Femur (tissue), 1 donor: ENCODE measurements at places on chromosomes 7 and 10.
A peak's percentile ranks its signal among the peaks of the same experiment; 100 is the strongest.

DNA sequence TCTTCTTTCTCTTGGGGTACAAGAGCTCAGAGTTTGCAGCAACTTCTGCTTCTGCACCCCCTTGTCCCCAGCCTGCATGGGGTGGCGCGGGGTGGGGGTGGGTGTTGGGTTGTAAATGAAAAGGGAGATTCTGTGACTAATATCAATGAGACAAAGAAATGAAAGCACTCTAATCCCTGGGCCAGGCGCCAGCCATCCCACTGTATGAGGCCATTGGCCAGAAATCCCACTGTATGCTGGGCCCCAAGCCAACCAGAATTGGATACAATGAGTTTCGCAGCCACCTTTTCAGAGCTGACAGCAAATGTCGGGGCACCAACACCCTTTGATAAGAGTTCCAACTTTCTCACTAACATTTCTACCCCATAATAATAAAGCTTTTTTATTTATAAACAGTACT lies 10.9 kb upstream of the PTN start:
- DNase-seq, result peak; percentile 71

- no peak for DNase-seq
Observed at GRCh38 chr7:30162622-30163124, 27.9 kb downstream of the MTURN start.

DNA sequence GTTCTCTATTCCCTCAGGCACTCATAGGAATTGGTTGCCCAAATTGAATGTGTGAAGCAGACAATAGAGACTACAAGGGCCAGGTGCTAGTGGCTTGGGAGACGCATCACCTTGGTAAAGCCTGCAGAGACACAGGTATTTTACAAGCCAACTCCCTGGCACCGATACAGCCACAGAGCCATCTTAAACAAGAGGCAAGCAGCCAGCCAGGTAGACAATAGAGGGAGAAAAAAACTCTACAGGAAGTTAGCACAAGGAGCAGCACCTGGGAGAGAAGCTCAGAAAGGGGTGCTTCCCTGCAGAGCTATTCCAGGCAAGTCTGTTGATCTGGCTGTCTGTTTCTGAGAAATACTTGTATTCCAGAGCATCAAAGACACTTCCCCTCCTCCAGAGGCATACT lies 43.0 kb upstream of the CDK1 start:
- no peak for DNase-seq

GRCh38 chr7:159211540-159212182 lies 67.0 kb upstream of the VIPR2 start:
- peak; percentile 77 for DNase-seq

DNA sequence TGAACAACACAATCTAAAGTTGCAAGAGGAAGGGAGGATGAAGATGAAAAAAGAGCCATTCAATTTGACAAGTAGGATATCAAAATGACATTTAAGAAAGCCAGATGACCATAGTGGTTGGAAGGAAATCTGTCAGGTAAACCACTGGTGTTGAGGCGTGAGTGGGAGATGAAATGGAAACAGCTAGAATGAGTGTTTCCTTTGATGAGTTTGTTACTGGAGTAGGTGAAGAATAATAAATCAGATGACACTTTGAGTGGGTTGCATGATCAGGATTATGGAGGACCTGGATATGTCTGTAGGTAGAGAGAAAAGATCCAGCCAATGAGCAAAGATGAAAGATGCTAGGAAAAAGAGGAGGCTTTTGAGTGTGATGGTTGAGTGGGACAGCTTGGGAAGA lies 33.1 kb downstream of the AKR1B1 start:
- DNase-seq, result no peak

DNA sequence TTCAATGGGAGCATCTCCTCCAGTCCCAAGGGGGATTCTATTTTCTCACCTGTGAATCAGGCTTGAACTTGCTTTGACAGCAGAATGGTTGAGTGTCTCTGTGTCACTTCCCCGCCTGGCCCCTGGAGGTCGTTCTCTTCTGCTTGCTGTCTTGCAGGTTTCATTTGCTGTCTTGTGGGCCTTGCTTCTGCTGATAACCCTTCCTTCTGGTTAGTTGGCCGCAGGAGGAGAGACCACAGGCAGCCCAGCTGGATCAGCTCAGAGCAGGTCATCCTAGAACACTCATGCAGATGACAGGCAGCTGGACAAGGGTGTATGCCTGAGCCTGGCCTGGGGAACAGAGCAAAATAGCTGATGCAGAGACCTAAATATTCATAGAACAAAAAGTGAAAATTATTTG lies 344.2 kb upstream of the ADARB2 start:
- no peak for DNase-seq

DNA sequence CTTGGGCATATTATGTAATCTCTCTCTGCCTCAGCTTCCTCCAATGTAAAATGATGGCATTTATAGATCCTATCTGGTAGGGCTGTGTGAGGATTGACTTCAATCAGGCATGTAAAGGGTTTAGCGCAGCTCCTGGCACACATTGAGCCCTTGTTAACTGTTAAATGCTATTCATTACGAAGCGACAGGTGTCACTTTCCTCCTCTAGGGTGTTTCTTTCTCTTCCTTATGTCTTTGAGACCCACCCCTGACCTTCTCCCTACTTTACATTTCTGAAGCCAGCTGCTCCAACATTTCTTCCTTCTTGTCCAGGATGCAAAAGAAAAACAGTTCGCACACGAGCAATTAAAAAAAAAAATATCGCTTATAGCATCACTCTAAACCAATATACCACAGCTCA lies 5.7 kb upstream of the R3HCC1L start:
- DNase-seq, result no peak

DNA sequence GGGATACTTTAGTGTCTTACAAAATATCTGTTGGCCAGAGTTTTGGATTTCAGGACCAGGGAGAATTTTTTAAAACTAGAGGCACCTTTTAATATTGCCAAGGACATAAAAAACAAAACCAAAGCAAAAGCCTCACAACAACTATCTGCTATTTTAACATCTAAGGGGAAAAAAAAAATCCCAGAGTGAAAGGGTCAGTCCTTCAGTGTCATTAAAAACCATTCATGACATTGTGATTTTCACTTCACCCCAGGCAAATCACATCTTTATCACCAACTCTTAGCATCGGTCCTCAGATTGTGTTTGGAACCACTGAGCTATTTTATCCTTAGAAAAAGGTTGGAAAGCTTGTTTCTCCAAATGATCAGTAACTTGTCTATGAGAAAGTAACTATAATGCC lies 10.7 kb downstream of the CEP41 start:
- DNase-seq, result no peak

DNA sequence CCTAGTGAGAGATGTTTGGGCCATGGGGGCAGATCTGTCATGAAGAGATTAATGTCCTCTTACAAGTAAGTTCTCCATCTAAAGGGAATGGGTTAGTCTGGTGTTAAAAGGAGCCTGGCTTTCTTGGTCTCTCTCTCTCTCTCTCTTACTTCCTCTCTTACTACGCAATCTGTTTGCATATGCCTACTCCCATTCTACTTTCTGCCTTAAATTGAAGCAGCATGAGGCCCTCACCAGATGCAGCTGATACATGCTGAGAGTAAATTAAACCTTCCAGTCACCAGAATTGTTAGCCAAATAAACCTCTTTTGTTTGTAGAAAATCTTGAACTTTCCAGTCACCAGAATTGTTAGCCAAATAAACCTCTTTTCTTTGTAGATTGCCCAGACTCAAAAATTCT lies 884.1 kb downstream of the NRG3 start:
- no peak for DNase-seq

- DNase-seq, result no peak
Observed at GRCh38 chr10:11813177-11813576, 10.0 kb upstream of the PROSER2 start.
